ENCODE measurements at places on chromosomes 7 and 10.
A peak's percentile ranks its signal among the peaks of the same experiment; 100 is the strongest.

DNA sequence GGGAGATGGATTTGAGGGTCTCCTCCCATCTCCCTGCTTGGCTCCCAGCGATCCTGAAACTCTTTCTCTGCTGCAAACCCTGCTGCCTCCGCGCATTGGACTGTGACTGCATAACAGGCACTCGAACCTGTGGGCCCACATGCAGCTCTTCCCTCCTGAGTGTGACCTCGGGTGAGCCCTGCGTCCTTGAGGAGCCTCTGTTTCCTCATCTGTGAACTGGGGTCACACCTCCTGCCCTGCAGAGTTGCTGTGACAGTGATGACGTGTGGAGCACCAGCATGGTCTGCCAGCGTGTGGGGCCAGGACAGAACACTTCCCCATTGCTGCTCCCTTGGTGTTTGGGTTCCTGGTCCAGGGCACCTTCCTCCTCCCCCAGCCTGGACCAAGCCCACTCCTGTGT lies 46.9 kb upstream of the PSMG3 start:
- no peak for DNase-seq

DNA sequence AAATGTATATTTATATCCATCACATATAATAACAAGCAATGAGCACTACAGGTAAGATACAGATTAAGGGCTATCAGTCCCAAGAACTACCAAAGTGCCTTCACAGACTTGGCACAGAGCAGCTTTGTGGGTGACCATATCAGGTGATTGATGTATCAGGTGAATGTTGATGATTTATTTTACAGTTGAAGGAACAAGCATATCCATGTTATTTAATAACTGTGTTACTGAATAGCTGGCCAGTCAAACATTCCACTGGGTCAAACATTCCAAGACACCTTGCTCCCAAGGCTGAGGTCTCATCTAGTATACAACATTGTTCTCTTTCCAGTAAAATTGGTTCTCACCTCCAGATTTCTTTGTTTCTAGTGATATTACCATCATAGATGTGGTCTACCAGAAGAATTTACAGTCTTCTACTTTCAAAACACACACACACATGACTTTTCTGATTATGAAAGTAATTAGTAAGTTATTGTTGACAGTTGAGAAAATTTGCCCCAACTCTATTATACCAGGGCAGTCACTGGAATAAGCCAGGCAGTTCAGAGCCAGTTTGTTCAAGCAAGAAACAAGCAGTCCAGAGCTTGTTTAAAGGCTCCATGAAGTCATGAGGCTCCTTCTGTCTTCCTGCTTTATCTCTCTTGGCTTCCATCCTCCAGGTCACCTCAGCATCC lies 68.2 kb downstream of the ELAPOR2 start:
- no peak for DNase-seq

DNA sequence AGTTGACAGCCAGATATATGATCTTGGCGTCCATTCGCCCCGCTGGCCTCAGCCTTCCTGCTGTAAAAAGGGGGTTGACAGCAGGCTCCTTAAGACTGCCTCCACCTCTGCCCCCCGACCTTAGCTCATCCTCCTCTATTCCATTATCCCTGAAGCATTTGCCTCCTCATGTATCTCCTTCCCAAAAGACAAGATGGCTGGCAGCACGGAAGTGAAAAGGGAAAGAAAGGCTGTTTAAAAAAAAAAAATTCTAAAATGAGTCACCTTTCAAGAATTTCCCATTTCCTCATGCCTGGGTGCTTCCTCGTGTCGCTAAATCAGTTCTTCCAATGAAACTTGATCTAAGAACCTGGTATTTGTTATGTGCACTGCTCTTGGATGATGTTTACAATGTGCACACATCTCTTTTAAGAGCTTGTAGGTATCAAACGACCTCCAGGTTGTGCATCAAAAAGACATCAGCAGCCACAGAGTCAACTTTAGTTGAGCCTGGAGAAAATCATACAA lies 1.7 kb downstream of the SCRN1 start:
- no peak for DNase-seq

- DNase-seq: no peak
These were observed 203.9 kb downstream of the FRMD4A start for GRCh38 chr10:14126697-14127440.

GRCh38 chr10:44511601-44512000 lies 126.7 kb upstream of the CXCL12 start:
- DNase-seq: no peak

- DNase-seq: peak; percentile 92
These were observed 46.0 kb downstream of the ATAD1 start for GRCh38 chr10:87771871-87772500.

GRCh38 chr7:102992938-102993717 lies 80.3 kb downstream of the LRRC17 start:
- DNase-seq: no peak

DNA sequence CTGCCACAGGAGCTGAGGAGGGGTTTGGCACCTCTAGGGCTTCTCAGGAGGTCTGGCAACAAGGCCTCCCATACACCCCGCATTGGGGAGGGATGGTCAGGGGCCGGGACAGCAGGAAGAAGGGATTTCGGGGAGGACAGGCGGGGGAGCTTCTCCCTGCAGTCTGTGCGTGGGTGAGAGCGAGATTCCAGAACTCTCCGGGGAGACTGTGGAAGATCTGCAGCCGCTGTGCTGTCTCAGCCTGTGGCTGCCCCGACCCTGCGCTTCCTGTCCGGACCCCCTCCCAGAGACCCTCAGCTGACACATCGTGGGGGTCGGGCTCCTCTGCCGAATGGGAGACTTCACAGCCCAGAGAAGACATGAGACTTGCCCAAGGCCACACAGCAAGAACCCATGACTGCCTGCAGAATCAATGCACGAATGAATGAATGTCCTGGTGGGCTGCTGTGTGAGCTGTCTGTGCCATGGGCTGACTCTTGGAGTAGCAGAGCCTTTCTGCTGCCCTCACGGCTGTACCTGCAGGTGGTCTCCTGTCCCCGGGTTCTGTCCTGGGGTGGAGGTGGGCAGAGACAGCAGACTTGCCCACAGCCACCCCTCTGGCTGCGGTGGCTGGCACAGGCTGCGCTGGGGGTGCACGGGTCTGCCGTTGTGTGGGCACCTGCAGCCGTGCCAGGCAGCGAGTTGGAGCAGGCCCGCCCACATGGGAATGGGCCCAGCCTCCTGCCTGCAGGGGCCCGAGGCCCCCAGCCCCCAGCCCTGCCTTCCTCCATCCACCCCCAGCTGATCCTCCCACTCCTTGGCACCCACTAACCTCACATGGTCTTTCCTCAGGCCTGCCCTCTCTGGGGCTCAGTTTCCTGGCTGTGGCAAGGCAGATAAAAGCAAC lies 16.3 kb upstream of the LFNG start:
- DNase-seq: no peak

GRCh38 chr10:30059209-30060107 lies at the start of gene JCAD:
Gene JCAD, minus strand, starts transcription at chr10:30059586. Its CDS starts 11,774 bp downstream, at chr10:30047812.
- DNase-seq: peak; percentile 71

- peak; percentile 34 for DNase-seq
These were observed 58.0 kb upstream of the STRIP2 start for GRCh38 chr7:129376076-129376777.

- no peak for DNase-seq
These were observed 316.0 kb upstream of the AOAH start for GRCh38 chr7:37040330-37040729.

GRCh38 chr10:125037145-125037877 lies 95.4 kb downstream of the ZRANB1 start:
- no peak for DNase-seq

GRCh38 chr10:63084690-63085382 lies 48.3 kb upstream of the NRBF2 start:
- no peak for DNase-seq

- DNase-seq: no peak
These were observed 8.6 kb downstream of the CPA5 start for GRCh38 chr7:130353196-130353595.

DNA sequence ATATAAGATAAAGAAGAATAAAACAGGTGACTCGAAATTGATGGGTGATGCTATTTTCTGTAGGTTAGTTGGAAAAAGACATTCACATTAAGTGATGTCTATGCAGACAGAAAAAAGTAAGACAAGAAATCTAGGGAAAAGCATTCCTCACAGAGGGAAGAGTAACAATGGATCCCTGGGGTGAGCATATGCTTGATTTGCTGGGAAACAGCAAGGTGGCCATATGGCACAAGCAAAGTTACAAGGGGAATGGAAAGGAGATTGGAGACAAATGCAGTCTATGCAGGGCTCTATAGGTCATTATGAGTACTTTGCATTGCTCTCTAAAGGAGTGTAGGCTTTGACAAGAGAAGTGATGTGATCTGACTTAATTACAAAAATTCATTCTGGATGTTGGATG lies 90.9 kb upstream of the ZNF804B start:
- DNase-seq: no peak

DNA sequence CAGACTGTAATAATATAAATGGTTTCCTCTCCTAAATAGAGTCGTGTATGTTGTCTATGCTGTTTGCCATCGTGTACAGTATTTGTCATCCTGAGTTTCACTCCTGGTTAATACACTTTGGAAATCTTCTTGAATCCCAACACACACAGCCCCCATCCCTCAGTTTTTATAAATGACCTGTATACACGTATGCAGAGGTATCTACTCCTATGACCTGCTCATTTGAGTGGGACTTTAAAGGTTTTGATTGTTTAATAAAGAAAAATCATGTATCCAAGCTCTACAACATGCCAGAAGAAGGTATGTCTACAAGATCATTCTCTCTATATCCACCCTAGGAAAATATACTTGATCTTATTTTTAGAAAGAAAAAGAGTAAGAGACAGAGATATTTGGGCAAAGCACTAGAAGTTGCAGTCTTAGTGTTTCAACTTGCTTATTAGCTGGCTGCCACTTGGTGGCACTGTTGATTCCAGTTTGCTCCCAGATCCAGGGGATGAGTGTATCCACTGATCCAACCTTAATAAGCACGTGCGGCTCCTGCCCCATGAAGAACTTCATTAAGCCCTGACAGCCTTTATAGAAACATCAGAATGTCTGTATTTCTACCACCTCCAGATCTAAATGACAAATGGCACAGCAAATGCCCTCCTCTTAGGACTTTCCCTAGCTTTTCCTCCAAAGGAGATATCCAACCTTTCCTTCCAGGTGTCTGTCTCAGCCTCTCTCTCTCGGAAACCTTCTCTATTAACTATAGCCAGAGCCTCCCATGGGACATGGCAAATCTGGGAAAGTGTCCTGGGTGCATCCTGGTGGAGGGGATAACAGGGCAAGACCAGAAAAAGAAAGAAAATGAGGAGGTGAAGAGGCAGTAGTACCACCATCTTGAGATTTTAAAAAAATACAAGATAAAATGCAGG lies 181.6 kb upstream of the NEBL start:
- DNase-seq: peak; percentile 92

- peak; percentile 92 for DNase-seq
These were observed 159.6 kb downstream of the PARD3 start for GRCh38 chr10:34655286-34656170.

- DNase-seq: peak; percentile 80
These were observed 75.4 kb upstream of the PDSS1 start for GRCh38 chr10:26621889-26622711.

- peak; percentile 98 for DNase-seq
These were observed 60.2 kb downstream of the WIPF3 start for GRCh38 chr7:29866490-29866930.

DNA sequence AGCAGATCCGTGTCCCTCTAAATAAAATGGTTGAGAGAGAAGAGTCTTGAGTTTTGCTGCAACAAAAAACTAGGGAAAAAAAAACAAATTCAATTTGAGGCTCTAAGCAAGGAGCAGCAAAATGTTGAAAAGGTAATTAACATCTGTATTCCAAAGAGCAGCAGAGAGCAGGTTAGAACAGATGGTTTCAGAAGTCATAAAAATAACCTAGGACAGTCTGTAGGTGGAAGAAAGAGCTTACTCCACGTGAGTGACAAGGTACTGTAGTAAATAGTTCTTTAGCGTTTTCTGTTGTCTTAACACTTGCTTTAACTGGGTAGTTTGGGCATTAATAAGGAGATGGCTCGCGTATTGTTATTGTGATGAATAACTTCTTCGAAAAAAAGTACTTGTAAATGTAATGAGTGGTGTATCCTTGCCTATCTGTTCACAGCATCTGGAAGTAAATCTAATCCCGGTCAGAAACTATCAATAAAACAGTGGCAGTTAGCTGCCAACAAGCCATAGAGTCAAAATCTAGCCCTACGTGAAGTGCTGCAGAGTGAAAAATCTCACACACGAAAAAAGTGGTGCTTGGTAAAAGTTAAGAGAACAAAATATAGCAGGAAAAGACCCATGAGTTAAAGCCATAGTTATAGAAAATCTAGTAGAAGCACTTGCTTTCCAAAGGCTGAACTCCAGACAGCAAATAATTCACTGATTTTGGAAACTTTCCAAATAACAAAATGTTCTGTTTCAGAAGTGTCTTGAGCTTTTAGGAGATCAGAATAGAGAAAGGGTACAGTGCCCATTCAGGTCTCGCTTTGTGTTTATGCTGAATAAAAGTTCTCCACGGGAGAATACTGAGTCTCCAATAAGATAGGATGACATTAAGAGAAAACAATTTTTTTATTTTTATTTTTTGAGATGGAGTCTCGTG lies 49.3 kb upstream of the PARD3 start:
- DNase-seq: no peak

DNA sequence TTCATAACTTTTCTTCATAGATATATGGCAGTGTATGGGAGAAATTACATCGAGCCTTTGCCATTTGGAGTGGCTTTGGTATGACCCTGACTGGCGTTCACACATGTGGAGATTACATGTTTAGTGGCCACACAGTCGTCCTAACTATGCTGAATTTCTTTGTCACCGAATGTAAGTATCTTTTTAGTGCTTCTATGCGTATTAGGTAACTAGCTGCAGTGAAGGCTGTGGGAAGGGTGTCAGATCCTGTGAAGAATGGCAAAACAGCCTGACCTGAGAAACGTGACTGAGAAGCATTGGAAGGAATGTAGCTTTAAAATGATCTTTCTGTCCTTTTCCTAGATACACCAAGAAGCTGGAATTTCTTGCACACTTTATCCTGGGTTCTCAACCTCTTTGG lies 34.5 kb upstream of the VDAC2 start:
- DNase-seq: no peak

DNA sequence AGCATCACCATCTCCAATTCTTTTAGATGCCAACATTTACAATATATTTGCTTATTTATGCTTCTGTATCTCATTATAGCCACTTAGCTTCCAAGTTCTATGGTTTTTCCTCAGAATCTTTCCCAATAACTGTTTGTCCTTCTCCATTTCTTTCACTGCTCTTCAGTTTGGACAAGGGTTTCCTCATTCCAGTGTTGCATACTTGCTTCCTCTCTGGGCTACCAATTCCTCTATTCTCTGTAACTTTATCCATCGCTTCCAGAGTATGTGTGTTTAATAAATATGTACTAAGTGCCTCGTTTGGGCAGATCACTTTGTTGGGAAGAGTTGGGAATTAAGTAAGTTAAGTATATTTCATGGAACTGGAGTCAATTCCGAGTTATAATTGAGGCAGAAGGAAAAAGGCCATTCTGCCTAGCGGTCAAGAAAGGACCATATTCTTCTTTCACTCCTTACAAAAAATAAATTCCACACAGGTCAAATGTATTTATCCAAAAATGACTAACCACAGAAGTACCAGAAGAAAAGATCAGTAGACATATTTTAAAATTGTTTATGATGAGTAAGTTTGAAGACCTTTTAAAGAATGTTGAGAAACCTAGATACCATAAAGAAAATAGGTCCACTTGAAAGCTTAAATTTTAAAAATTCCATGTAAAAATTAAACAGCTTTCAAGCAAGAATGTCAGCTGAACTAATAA lies 10.8 kb downstream of the STAMBPL1 start:
- DNase-seq: no peak

GRCh38 chr10:133343558-133343957 lies 3.6 kb upstream of the PRAP1 start:
- DNase-seq: no peak

GRCh38 chr10:54496852-54497251 lies 304.2 kb downstream of the PCDH15 start:
- DNase-seq: no peak

All from Kasumi-1 (cell line).